Hepatocyte (in vitro differentiated cells): ENCODE measurements at places on chromosomes 1 and 21.

GRCh38 chr1:212680680-212681389, 18.8 kb downstream of the BATF3 start:
- no peak for DNase-seq

DNA sequence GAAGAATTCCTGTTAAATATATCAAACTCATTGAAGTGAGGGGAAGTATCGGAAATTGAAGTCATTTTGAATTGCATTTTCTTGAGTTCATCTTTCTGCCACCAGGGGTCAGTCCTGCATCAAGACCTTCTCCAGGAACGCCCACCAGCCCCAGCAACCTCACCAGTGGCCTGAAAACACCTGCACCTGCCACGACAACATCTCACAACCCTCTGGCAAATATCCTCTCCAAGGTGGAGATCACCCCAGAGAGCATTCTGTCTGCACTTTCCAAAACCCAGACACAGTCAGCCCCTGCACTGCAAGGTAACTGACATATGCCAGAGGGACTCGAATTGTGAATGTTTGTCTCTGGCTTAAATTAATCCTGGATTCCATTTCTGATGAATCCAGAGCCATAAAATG, 22.8 kb upstream of the TARS2 start:
- peak; percentile 82 for DNase-seq

DNA sequence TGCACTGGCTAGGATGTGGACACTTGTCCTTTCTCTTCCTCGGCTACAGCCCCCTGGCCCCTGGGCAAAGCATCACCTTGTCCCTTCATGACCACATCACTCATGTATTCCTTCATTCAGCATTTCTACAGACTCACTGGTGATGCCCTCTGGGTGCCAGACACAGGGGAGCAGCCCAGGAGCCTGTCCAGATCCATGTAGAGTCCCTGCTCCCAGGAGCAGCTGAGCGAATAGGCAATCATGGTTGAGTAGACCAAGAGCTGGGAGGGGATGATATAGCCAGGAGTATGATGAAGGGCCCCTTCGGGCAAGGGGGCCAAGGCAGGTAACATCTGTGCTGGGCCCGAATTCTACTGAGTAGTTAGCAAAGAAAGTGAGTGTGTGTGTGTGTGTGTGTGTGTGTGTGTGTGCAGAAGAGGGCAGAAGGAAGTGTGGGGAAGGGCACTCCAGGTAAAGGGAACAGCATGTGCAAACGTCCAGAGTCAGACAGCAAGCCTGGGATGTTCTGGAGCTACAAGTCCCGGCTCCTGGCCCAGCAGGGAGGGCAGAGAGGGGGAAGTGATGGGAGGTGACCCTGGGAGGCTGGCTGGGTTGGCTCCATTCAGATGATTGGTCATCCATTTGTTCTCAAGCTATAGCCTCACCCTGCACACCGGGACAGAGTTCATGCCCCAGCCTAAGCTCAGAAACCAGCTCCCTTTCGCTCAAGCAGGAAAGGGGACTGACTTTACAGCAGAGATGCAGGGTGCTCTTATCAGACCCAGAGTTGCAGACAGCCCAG, 21.0 kb upstream of the PIK3CD start:
- no peak for DNase-seq

DNA sequence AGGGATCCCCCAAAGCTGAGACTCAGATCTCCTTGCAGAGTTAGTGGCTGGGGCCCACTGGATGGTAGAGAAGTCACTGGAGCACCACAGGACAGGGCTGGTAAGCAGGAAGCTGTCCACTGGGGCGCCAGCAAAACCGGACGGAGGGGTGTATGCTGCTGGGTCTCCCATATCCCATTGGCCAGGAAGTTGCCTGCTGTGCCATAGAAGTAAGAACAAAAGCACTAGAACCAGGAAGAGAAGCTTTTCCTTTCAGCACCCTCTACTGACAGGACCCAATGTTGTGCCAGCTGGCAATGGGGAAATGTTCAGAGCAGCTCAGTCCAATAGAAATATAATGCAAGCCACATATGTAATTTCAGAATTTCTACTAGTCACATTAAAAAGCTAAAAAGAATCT, 146.6 kb downstream of the SPATA46 start:
- DNase-seq: no peak

GRCh38 chr1:8355439-8356255, 37.7 kb downstream of the SLC45A1 start:
- no peak for DNase-seq

GRCh38 chr1:95407131-95407885, 173.3 kb downstream of the RWDD3 start:
- DNase-seq: no peak
